ENCODE measurements at places on chromosomes 5 and 9. TPM values are rescaled to one million over a fixed set of nuclear protein-coding genes. Genes with fewer than 3 reads are reported as not detected.

- no peaks in the 10 kb centered on the region for H3K27me3 ChIP-seq
- no peak for DNase-seq
- no peak overlapping the region for H3K4me3 ChIP-seq
- no peaks in the 10 kb centered on the region for H3K4me1 ChIP-seq
- H3K36me3 ChIP-seq: no peaks in the 10 kb centered on the region
Observed at GRCh38 chr9:108083160-108083750, 593.7 kb upstream of the KLF4 start.

GRCh38 chr5:88691230-88691582, 191.8 kb downstream of the MEF2C start:
- peak overlapping the region; percentile 54 for H3K4me3 ChIP-seq
- peaks cover 40% of the 10 kb centered on the region for H3K4me1 ChIP-seq
- H3K36me3 ChIP-seq: no peaks in the 10 kb centered on the region

DNA sequence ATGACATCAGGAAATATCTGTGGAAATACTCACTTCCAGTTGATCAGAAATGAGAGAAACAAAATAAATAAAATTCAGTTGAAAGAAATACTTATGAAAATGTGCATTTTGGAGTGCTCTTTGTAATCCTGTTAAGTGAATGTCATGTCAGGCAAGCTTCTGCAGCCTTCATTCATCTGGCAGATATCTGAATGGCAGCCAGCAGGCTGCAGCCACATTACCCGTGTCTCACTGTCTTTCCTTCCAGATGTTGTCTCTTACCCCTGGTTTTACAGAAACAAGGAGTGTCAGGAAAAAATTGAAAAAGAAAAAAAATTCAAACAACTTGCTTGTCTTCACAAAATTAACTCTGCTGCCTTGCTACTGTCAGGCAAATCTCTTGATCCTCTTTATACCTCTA, 445.0 kb upstream of the RIOK2 start:
- H3K36me3 ChIP-seq: no peaks in the 10 kb centered on the region
- no peaks in the 10 kb centered on the region for H3K27me3 ChIP-seq
- DNase-seq: no peak
- no peak overlapping the region for H3K27ac ChIP-seq
- H3K4me1 ChIP-seq: no peaks in the 10 kb centered on the region

DNA sequence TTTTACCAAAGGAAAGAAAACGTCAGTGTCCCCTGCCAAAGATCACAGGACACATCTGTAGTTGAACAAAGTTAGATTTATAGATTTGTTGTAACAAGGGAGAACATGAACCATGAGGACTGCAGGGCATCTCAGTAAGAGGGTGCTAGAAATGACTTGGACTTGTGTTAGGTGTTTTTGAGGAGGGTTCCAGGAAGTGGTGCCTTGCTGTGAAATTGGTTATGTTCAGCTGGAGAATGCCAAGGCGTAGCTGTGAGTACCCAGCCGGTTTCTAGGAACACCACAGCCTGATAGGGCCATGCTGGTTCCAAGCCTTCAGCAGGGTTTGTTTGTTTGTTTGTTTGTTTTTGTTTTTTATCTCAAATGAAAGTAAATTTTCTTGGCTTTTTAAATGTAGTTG, 5.3 kb downstream of the SPEF2 start:
- no peaks in the 10 kb centered on the region for H3K36me3 ChIP-seq
- no peak overlapping the region for H3K4me3 ChIP-seq
- peaks cover 11% of the 10 kb centered on the region for H3K4me1 ChIP-seq
- H3K27me3 ChIP-seq: peaks cover 2% of the 10 kb centered on the region

DNA sequence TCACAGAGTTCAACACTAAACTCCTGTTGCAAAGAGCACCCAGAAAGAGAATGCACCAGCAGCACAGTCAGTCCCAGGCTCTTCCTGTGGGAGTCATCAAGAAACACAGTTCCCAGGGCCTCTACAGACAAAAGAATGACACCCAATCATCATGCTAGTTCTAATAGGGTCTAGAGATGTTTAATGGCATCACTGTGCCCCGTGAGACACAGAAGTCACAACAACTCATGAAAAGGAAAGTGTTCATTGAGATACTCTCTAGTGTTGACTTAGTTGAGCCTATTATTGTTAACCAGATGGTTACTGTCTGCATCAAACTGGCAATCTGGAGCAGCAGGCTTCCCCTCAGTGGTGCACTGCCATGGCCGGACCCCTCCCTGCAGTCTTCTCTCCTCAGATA, 1.6 kb downstream of the KLHL3 start:
- no peak for DNase-seq
- H3K4me1 ChIP-seq: peaks cover 33% of the 10 kb centered on the region
- no peaks in the 10 kb centered on the region for H3K36me3 ChIP-seq
- H3K27ac ChIP-seq: peak overlapping the region; percentile 67
- H3K27me3 ChIP-seq: peaks cover 3% of the 10 kb centered on the region
- H3K4me3 ChIP-seq: peak overlapping the region; percentile 38

DNA sequence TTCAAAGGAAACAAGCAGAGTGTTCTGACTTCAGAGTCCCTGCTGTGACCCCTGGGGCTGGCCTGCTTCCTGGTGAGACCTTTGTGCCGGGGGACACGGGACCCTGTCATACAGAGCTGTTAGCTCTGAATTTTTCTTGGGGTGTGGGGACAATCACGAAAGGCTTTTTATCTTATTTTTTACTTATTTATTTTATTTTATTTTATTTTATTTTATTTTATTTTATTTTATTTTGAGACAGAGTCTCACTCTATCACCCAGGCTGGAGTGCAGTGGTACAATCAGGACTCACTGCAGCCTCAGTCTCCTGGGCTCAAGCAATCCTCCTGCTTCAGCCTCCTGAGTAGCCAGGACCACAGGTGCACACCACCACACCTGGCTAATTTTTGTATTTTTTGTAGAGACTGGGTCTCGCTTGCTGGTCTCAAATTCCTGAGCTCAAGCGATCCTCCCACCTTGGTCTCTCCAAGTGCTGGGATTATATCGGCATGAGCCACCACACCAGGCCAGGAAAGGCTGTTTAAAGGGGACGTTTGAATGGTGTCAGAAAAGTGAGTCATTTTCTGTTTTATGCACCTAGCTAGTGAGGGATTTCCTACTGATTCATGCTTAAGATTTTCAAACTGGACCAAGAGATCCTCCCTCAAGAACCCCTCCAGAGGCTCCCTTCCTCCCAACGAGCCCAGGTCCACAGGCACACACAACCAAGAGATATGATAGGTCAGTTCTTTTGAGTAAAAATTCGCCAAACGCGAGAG, 75.7 kb downstream of the OLFM1 start:
- no peak for DNase-seq
- no peaks in the 10 kb centered on the region for H3K36me3 ChIP-seq
- no peak overlapping the region for H3K27ac ChIP-seq
- no peaks in the 10 kb centered on the region for H3K27me3 ChIP-seq
- no peak overlapping the region for H3K4me3 ChIP-seq

GRCh38 chr5:160197341-160198144, 31.8 kb upstream of the FABP6 start:
- H3K36me3 ChIP-seq: no peaks in the 10 kb centered on the region
- H3K27me3 ChIP-seq: no peaks in the 10 kb centered on the region
- peak overlapping the region; percentile 28 for H3K27ac ChIP-seq
- no peak for DNase-seq

GRCh38 chr5:139131465-139131864, 66.7 kb downstream of the SIL1 start:
- H3K36me3 ChIP-seq: peaks cover 14% of the 10 kb centered on the region
- H3K27me3 ChIP-seq: no peaks in the 10 kb centered on the region
- peaks cover 12% of the 10 kb centered on the region for H3K4me1 ChIP-seq
- DNase-seq: no peak
- no peak overlapping the region for H3K4me3 ChIP-seq

GRCh38 chr9:88922091-88922490, 69.2 kb upstream of the S1PR3 start:
- no peaks in the 10 kb centered on the region for H3K27me3 ChIP-seq
- no peaks in the 10 kb centered on the region for H3K36me3 ChIP-seq
- H3K4me3 ChIP-seq: no peak overlapping the region
- H3K4me1 ChIP-seq: peaks cover 27% of the 10 kb centered on the region

DNA sequence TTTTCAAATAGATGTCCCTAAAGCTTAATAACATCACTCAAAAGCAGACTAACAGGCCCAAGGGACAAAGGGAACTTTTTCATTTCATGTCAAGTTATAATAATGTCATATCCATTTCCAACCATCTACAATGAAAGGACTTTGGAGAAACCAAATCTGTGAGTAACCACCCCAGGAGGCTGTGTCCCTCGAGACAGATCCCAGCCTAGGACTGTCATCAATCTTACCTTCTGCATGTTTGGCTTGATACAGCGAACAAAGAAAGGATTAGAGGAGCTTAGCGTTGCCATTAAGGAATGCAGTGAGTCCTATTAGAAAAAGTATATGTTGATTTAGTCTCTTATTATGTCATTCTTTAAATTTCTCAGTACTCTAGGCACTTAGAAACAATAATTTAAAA, 137.8 kb upstream of the RETREG1 start:
- DNase-seq: no peak
- no peaks in the 10 kb centered on the region for H3K4me1 ChIP-seq
- no peak overlapping the region for H3K4me3 ChIP-seq

DNA sequence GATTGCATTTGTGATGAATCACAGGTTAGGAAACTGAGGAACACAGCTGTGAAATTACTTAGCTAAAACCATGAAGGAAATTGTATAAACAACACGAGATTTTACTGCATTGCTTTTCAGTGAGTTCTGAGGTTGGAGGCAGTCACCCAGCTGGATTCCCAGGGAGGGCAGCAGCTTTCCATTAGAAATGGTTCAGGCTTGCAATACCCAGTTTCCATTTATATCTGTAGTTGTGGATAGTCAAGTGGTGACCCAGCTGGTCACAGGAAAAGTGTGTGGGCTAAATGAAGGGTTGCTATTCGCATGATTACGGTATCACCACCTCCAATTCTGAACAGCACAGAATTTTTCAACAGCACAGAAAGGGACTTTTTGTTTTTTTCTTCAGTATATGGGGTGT, 34.3 kb upstream of the SPATA31D4 start:
- no peaks in the 10 kb centered on the region for H3K27me3 ChIP-seq
- no peak for DNase-seq
- no peaks in the 10 kb centered on the region for H3K4me1 ChIP-seq
- no peak overlapping the region for H3K4me3 ChIP-seq
- no peak overlapping the region for H3K27ac ChIP-seq

GRCh38 chr9:94754976-94755475, 28.5 kb downstream of the AOPEP start:
- no peak overlapping the region for H3K27ac ChIP-seq
- H3K4me3 ChIP-seq: no peak overlapping the region
- H3K36me3 ChIP-seq: peaks cover under 1% of the 10 kb centered on the region
- no peaks in the 10 kb centered on the region for H3K4me1 ChIP-seq

- H3K4me1 ChIP-seq: no peaks in the 10 kb centered on the region
- no peaks in the 10 kb centered on the region for H3K36me3 ChIP-seq
- H3K4me3 ChIP-seq: no peak overlapping the region
Observed at GRCh38 chr5:110803467-110804326, 64.9 kb downstream of the SLC25A46 start.

DNA sequence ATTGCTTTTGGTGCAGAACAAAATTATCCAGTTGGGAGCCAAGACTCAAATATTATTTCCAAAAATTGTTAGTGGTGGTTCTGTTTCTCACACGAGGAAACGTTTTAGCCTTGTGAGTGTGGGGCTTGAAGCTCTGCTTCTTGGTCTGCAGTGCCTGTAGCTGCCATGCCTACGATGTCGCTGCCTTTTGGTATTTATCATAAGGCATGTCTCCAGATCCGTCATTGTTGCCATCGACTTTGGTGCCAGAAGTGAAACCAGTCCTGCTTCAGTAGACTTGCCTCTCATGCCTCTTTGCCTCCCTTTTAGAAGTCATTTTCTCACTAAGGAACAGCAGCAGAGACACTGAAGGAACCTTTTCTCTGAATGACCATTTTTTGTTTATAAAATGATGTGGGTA, 29.7 kb upstream of the CATSPER3 start:
- no peak overlapping the region for H3K4me3 ChIP-seq
- no peaks in the 10 kb centered on the region for H3K27me3 ChIP-seq
- no peaks in the 10 kb centered on the region for H3K4me1 ChIP-seq
- peaks cover 3% of the 10 kb centered on the region for H3K36me3 ChIP-seq

DNA sequence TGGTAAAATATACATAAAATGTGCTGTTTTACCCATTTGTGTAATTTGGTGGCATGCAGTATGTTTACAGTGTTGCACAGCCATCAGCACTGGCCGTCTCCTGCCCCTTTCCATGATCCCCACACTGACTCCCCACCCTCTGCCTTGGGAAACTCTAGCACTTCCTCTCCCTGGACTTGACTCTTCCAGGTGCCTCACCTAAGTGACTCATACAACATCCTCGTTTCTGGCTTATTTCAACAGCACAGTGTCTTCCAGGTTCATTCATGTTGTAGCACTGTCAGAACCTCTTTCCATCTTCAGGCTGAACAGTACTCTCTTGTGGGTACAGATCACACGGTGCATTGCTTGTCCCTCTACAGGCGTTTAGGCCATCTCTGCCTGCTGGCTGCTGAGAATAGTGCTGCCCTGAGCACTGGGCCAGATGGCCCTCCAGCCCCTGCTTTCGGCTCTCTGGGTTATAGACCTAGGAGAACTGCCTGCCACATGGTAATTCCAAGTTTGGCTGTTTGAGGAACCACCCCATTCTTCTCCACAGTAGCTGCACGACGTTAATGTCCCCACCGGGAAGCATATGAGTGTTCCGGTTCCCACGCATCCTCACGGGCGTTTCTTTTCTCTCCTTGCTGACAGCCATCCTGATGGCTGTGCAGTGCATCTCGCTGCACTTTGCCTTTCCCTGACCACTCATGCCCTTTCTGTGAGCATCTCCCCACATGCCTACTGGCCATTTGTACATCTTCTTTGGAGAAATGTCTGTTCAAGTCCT, 211.8 kb downstream of the FANCC start:
- H3K4me1 ChIP-seq: peaks cover 14% of the 10 kb centered on the region
- H3K27ac ChIP-seq: no peak overlapping the region
- peaks cover 69% of the 10 kb centered on the region for H3K36me3 ChIP-seq
- no peak overlapping the region for H3K4me3 ChIP-seq
- DNase-seq: no peak
- no peaks in the 10 kb centered on the region for H3K27me3 ChIP-seq

GRCh38 chr5:154316223-154316935, 125.8 kb downstream of the GALNT10 start:
- no peaks in the 10 kb centered on the region for H3K4me1 ChIP-seq
- H3K27ac ChIP-seq: no peak overlapping the region
- no peak overlapping the region for H3K4me3 ChIP-seq
- DNase-seq: no peak
- no peaks in the 10 kb centered on the region for H3K27me3 ChIP-seq

- peaks cover 24% of the 10 kb centered on the region for H3K4me1 ChIP-seq
- H3K27ac ChIP-seq: no peak overlapping the region
- peak overlapping the region; percentile 47 for H3K4me3 ChIP-seq
- no peaks in the 10 kb centered on the region for H3K36me3 ChIP-seq
- H3K27me3 ChIP-seq: peaks cover 59% of the 10 kb centered on the region
- DNase-seq: no peak
Observed at GRCh38 chr9:99828417-99829176, 6.9 kb downstream of the NR4A3 start.

DOCK8 gene
- 195 TPM for total RNA-seq

PHF2 gene
- 30.3 TPM for total RNA-seq

SLC46A2 gene
- 1.0 TPM for total RNA-seq

CDH6 gene
- total RNA-seq: 0.79 TPM

GFI1B gene
- 3.8 TPM for total RNA-seq

PPP3R2 gene
- total RNA-seq: 0.11 TPM

ANKRD55 gene
- 1.7 TPM for total RNA-seq

Data from spleen (tissue), 13 donors.